Hypothalamus (tissue), 51 donors: ENCODE measurements at places on chromosomes 1 and 21.
A peak's percentile ranks its signal among the peaks of the same experiment; 100 is the strongest.

GRCh38 chr1:184541537-184542152, 154.8 kb downstream of the C1orf21 start:
- DNase-seq = no peak

- DNase-seq = no peak
Measured at GRCh38 chr1:168972225-168972624, 134.3 kb upstream of the ATP1B1 start.

DNA sequence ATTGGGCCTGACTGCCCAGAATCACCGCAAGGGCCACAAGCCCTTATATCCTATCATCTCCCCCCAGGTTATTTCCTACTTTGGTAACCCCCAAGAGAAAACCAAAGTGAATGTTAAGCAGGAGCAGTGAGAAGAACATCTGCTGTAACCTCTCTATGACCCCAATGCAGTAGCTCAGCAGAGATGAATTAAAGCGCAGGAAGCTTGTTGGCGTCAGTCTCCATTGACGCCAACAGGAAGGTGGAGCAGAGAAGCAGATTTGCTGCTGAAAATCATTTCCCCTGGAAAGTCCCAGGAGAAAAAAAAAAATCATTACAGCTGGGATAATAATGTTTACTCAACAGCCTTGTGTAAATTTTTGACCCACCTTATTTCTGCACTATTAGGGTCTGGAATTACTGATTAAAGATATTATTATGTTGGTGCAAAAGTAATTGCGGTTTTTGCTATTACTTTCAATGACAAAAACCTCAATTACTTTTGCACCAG, 33.2 kb upstream of the FAM163A start:
- DNase-seq = no peak

DNA sequence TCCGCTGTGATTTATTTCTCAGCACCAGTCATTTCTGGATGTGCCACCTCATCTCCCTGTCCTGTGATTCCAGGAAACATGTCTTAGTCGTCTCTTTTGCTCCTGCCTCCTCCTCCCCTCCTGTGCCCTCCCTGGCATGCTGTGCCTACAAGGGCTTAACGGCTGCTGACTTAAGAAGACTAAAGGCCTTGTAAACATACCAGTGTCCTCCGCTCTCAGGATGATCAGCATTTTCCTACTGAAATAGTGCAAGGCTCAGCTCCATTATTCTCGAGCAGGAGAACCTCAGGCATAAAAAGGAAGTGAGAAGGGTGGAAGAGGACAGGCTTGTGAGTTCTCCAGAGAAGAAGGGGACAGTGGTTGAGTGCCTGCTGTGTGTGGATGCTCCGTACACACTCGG, 61.6 kb upstream of the RUNX3 start:
- no peak for DNase-seq

DNA sequence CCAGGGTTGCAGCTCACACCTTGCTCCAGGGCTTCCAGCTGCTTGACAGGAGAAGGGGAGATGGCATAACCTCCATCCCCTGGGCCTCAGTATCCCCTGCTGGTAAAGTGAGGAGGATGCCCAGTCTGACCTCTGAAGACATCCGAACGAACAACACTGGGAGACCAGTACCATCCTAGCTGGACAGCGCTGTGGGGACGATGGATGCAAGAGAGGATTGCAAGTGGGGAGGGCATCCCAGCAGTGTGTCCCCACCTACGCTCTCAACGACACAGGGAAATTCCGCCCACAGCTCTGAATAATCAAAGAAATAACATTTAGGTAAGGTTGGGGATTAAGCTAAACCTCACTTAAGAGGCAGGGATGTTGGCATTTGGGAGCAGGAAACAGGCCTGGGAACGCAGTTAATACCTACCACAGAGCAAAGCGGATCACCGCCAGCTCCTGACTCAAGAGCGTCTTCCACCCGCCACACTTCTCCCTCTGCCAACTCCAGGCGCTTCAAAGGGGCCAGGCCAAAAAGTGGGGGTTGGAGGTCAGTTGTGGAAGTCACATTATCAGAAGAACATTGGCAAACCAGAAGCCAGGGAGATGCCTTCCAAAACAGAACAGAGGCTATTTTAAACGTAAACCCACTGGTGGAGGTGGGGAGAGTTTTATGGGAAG, 47.6 kb downstream of the SSBP3 start:
- DNase-seq = no peak

- DNase-seq = no peak
Measured at GRCh38 chr21:35674895-35675470, 385.3 kb downstream of the SETD4 start.

DNA sequence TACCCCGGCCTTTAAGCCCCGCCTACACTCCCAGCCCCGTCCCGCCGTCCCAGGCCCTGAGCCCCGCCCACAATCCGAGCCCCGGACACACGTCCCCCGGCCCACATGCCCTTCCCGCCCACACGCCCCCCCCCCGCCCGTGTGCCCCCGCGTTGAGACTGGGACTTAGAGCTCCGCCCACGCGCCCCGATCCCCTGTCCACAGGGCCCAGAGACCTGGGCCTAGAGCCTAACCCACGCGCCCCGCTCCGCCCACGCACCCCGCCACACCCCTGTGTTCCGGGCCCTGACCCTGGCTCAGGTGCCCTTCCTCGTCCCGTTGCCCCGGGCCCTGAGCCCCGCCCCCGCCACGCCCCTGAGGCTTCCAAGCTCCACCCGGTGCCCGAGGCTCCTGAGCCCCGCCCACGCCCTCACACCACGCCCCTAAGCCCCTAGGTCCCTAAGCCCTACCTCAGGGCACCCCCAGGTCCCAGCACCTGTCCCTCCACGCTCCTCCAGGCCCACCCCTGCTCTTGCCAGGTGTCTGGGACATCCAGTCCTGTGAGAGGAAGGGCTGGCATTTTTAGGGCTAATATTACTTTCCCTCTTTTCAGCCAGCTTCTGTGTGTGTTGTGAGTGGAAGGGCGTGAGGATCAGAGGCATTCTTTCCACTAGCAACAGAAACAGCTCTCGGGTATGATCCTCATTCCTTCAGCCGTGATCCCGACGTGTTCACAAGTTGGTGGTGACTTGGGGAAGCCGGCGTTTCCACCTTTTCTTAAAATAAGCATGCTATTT, 552 bp upstream of the GPR157 start:
- DNase-seq = no peak

- no peak for DNase-seq
Measured at GRCh38 chr21:31667132-31667531, 7.6 kb downstream of the SOD1 start.

GRCh38 chr1:43648221-43648847, 1.6 kb upstream of the KDM4A start:
- no peak for DNase-seq

- no peak for DNase-seq
Measured at GRCh38 chr21:20377250-20377649, 621.0 kb upstream of the NCAM2 start.

DNA sequence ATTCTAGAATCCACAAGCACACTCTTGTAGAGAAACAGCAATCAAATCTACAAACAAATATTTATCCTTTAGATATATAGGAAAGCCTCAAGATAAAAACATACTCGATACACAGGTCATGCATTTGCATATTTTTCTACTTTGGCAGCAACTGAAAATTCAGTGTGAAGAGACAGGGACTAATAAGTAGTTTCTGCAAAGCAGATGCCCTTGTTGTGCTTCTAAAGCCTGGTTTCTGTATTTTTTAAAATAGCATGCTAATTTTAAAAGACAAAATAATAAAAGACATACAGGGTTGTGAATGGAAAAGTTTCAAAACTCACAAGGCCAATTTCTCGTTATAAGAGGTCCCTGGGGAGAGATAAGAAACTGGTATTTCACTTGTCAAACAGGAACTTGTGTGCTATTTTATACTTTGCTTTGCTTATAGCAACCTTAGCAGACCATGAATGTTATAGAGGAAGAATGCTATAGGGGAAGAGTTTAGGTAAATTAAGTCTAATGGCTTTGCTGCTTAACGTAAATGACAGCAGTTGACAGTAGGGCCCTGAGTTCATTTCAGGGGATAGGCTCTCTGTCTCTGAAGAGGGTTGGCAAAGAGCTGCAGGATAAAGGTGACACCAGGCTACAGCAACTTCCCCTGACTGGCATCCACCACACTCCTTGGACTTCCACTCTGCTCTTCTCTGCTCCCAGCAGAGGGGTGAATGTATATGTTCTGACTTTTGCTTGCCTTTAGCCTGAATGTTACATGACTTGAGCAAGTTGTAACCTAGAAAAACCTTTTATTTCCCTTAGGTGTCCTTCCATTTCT, 9.4 kb upstream of the RGS13 start:
- DNase-seq = no peak

GRCh38 chr1:243523766-243524165, 267.9 kb downstream of the SDCCAG8 start:
- DNase-seq = no peak

DNA sequence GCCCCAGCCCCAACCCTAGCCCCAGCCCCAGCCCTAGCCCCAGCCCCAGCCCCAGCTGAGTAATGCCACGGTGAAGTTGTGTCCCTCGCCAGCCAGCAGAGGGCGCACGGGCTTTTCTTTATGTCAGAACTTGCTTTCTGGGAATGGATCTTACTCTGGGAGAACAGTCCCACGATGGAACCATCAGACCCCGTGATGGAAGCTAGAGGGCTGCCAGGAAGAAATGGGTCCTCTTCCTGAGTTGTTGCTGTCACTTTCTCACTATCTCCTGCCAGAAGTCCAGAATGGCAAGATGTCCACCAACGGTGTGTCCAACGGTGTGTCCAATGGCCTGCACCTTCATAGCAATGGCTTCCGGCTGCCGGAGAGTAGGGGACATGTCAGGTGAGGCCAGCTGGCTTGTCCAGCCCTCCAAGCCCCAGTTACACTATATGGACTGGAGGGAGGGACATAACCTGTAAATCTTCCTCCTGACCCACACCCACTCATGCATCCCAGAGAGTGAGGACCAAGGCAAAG, 25.1 kb upstream of the TMEM222 start:
- DNase-seq = peak; percentile 9

DNA sequence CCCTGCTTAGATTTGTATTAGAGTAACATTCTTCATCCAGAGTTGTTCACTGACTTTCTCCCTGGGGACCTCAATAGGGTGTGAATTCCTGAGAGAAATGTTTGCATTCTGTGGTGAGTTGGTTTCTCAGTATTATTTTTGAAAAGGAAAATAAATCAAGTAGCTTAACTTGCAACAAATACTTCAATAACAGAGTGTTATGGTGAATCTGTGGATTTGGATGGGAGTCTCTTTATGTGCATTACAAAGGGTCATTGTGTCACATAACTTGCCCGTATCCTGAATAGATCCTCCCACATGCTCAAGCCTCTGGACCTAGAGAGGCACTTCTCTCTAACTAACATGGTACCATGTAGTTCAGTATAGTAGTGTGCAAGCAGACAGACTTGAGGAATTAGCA, 68.4 kb upstream of the IPO9 start:
- DNase-seq = no peak

GRCh38 chr1:88514544-88515060, 169.5 kb upstream of the PKN2 start:
- no peak for DNase-seq

- DNase-seq = no peak
Measured at GRCh38 chr1:9942399-9942938, 722 bp downstream of the LZIC start.

- DNase-seq = no peak
Measured at GRCh38 chr1:56355422-56355821, 223.9 kb downstream of the PLPP3 start.

DNA sequence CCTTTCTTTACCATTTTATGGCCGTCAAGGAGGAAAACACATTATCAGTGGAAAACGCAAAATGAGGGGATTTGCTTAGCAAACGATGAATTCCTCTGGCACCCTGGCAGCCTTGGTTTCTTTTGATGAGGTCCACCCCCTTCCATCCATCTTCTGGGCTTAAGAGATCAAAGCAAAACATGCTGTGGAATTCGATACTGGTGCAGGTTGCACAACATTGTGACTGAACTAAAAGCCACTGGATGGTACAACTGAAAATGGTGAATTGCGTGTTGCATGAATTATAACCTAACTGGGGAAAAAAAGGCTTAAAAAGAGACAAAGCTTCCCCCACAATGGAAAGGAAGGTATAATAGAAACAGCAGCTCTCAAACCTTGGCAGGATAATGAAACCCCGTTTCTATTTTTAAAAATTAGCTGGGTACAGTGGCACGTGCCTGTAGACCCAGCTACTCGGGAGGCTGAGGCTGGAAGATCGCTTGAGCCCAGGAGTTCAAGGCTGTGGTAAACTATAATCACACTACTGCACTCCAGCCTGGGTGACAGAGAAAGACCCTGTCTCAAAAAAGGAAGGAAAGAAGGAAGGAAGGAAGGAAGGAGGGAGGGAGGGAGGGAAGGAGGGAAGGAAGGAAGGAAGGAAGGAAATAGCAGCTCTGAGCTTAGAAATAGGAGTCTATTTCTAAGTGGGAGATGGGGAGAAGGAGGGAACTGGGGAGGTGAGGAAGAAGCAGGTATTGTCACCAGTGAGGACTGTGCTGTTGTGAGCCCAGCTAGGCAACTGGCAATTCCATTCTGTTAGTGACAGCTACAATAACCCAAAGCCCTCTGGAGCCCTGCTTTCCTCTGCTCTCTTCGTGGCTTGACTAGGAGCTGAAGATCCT, 29.0 kb upstream of the LGALS8 start:
- no peak for DNase-seq

- no peak for DNase-seq
Measured at GRCh38 chr1:229464672-229465071, 30.8 kb upstream of the ACTA1 start.

- DNase-seq = no peak
Measured at GRCh38 chr1:177065430-177065829, 99.1 kb downstream of the ASTN1 start.

DNA sequence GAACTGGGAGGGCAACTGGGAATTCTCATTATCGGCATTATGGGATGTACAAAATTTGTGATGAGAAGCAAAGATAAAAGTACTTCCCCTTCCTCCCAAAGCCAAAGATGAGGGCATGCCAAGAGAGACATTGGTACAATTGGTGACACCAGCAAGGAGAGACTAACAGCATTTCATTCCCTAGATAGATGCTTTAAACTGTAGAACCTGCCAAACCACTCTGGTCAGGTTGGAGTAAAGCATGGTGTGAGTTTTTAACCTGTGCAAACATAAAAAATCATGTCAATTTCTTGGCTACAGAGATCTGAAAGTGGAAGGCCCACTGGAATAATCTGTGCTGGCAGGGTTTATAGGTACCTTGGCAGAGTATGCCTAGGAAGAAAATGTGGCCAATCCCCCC, 19.4 kb downstream of the CTXND2 start:
- DNase-seq = no peak

DNA sequence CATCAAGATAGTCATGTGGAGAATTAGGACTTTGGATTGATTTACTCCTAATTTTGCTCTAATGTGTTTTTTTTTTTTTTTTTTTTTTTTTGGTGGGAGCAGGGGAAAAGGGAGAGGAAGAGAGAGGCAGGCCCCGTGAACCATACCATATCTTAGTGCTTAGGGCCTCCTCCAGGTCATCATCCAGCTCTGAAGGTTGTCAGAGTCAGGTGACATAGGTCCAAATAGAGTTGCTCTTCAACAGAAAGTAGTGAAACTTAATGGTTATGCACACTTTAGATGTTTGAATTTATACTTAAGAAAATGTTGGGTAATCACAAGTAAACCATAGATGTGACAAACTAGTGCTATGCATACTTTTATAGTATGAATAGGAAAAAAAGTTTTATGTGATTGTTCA, 32.2 kb downstream of the CXADR start:
- DNase-seq = no peak

- DNase-seq = no peak
Measured at GRCh38 chr21:17139696-17140095, 373.1 kb upstream of the CXADR start.

GRCh38 chr1:167808104-167808503, 86.3 kb downstream of the MPZL1 start:
- DNase-seq = no peak

GRCh38 chr1:7942214-7942921, 1.7 kb upstream of the TNFRSF9 start:
- DNase-seq = peak; percentile 10

- DNase-seq = no peak
Measured at GRCh38 chr1:16983649-16984048, 3.2 kb upstream of the MFAP2 start.
